GM06990 (cell line): ENCODE measurements at places on chromosomes 16 and 17.

GRCh38 chr16:86157616-86158247 lies 258.8 kb downstream of the IRF8 start:
- DNase-seq, result no peak

- no peak for DNase-seq
Measured at GRCh38 chr17:51015145-51015558, 105.5 kb downstream of the SPAG9 start.

- no peak for DNase-seq
Measured at GRCh38 chr16:87185308-87185707, 131.9 kb downstream of the C16orf95 start.

DNA sequence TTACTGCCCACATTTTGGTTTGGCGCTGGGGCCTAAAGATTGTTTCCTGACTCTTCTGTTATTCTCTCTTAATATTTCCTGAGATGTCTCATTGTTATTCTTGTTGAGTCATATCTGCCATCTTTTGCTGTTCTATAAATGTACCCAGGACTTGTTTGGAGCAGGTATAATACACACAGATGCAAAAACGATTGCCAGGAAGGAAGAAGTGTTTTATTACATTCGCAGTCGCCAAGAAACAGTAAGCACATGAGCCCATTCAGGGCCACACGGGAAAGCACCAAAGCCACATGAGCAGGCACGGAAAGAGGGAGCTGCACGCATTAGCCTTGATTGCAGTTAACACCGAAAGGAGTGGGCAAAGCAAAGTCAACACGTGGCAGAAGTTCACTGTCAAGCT lies 70.2 kb downstream of the ARHGAP44 start:
- peak; percentile 75 for DNase-seq

DNA sequence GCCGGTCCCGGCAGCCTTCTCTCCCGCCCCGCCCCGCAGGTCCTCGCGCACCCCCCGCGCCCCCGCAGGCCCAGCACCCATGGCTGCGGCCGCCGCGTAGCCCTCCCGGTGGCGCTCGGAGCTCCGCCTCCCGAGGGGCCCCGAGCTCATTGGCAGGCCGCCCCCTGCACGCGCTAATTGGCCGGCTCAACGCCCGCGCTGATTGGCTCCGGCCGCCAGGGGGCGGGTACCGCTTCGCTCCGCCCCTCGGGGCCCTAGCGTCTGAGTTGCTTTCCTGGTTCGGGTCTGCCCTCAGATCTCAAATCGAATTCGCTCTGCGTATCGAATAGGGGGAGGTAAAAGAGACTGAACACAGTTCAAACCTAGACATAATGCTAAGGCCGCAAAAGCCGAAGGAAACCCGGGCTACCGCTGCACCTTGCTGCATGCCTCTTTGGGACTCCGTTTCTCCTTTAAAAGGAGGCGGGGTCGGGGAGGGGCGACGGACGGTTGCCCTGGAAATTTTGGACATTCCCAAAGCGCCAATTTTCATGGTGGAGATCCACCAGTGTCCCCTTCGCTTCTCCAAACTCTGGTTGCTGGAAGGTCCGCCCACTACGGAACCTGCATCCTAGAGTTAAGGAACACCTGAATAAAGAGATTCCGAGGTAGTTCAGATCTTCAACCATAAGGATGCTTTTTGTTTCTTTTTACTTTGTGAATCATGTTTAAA lies at the start of gene DEXI:
Gene DEXI (minus strand): TSS at position 117 of the 712 bp plus-strand sequence. CDS start 463 bp downstream, outside the sequence.
- peak; percentile 96 for DNase-seq
